Kidney (tissue), 22 donors: ENCODE measurements at places on chromosomes 6 and 20. TPM values are rescaled to one million over a fixed set of nuclear protein-coding genes. Genes with fewer than 3 reads are reported as not detected.

- no peak overlapping the region for H3K27ac ChIP-seq
- H3K36me3 ChIP-seq: no peaks in the 10 kb centered on the region
- no peak overlapping the region for H3K4me3 ChIP-seq
- DNase-seq: no peak
Observed at GRCh38 chr6:36352477-36353157, 15.9 kb upstream of the BNIP5 start.

DNA sequence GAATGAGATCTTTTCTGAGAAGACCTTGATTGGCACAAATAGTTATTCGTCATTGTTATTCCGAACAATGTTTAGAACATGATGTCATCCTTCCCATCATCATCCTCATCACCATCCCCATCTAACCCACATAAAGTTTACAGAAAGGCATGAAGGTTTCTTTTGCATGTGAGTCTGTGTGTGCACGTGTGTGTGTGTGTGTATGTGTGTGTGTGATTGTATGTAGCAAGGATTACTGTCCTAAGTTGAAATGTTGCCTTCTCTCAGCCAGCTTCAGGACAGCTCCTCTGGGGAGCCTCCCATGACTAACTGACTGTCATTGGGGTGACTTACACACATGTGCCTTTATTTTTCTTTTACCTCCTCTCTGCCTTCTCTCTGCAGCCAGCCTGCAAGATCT, 113.5 kb downstream of the SLC22A3 start:
- H3K27me3 ChIP-seq: no peaks in the 10 kb centered on the region
- H3K4me3 ChIP-seq: no peak overlapping the region
- no peaks in the 10 kb centered on the region for H3K36me3 ChIP-seq
- H3K27ac ChIP-seq: no peak overlapping the region
- no peak for DNase-seq

- DNase-seq: no peak
- H3K36me3 ChIP-seq: no peaks in the 10 kb centered on the region
- H3K4me3 ChIP-seq: no peak overlapping the region
Observed at GRCh38 chr6:39684790-39685488, 40.3 kb downstream of the KIF6 start.

- peak overlapping the region; percentile 28 for H3K27ac ChIP-seq
- H3K4me3 ChIP-seq: no peak overlapping the region
- H3K4me1 ChIP-seq: peaks cover 12% of the 10 kb centered on the region
- no peaks in the 10 kb centered on the region for H3K36me3 ChIP-seq
- no peaks in the 10 kb centered on the region for H3K27me3 ChIP-seq
Observed at GRCh38 chr20:44646023-44646640, 5.4 kb downstream of the ADA start.

- no peak overlapping the region for H3K27ac ChIP-seq
- peak; percentile 36 for DNase-seq
- H3K27me3 ChIP-seq: no peaks in the 10 kb centered on the region
- no peak overlapping the region for H3K4me3 ChIP-seq
- H3K4me1 ChIP-seq: peaks cover 2% of the 10 kb centered on the region
- no peaks in the 10 kb centered on the region for H3K36me3 ChIP-seq
Observed at GRCh38 chr20:2301164-2301622, 5.4 kb downstream of the TGM3 start.

GRCh38 chr6:155212106-155212505, 51.7 kb upstream of the CLDN20 start:
- no peaks in the 10 kb centered on the region for H3K36me3 ChIP-seq
- no peak overlapping the region for H3K27ac ChIP-seq
- H3K4me1 ChIP-seq: no peaks in the 10 kb centered on the region
- no peak overlapping the region for H3K4me3 ChIP-seq
- no peak for DNase-seq

Gene TSPO2
- 0.44 TPM for total RNA-seq

Gene CHRNA4
- total RNA-seq: 0.44 TPM
